ENCODE measurements at places on chromosomes 16 and 17.

- no peak for DNase-seq
Observed at GRCh38 chr16:85231959-85232358, 119.7 kb upstream of the CIBAR2 start.

DNA sequence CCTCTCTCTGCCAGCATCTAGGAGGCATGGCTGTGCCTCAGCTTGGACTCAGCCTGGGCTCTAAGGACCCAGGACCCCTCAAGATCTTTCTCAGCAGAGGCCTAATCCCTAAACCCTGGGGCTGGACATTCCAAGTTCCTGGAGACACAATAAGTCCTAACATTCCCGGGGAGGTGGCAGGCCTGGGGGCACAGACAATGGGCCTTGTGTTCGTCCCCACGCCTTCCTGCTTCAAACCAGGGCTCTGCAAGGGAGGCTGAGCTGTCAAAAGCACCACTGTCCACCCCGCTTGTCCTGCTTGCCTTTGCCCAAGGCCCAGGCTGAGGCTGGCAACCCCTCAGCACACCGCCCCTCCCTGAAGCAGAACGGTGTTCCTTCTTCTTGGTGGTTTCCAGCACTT, 13.7 kb downstream of the SDK2 start:
- no peak for DNase-seq

DNA sequence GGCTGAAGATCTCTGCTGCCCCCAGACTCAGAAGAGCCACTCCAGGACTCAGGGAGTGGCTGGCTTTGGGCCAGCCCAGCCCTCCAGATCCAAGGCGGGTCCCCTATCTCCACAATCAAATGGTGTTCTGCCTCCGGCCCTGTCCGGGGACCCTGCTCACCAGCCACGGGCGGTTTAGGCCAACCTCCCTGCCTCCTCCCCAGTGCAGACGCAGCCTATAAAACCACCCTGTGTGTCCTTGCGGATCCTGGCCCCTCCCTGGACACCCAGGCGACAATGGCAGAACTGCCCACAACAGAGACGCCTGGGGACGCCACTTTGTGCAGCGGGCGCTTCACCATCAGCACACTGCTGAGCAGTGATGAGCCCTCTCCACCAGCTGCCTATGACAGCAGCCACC, at the start of gene SLC12A3:
Gene SLC12A3, plus strand, starts transcription at position 248 of the 400 bp plus-strand sequence. Its CDS starts 29 bp downstream, at position 277.
- DNase-seq, result no peak

DNA sequence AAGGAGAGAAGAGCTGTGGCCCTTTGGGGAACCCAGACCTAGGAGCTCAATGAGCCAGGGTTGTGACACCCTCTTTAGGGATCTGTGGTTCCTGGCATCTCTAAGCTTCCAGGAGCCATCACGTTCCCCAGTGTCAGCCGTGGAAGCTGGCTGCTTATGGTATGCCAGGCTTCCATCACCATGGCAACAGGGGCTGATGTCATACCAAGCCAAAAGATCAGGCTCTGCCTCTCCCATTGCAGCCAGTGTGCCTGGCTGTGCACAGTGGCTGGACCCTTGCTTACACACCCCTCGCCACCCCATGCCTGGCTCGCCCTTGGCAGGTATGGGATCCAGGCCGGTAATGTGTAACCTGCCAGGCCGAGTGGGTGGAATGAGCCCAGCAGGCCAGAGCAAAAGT, 91.1 kb downstream of the SSH2 start:
- no peak for DNase-seq

DNA sequence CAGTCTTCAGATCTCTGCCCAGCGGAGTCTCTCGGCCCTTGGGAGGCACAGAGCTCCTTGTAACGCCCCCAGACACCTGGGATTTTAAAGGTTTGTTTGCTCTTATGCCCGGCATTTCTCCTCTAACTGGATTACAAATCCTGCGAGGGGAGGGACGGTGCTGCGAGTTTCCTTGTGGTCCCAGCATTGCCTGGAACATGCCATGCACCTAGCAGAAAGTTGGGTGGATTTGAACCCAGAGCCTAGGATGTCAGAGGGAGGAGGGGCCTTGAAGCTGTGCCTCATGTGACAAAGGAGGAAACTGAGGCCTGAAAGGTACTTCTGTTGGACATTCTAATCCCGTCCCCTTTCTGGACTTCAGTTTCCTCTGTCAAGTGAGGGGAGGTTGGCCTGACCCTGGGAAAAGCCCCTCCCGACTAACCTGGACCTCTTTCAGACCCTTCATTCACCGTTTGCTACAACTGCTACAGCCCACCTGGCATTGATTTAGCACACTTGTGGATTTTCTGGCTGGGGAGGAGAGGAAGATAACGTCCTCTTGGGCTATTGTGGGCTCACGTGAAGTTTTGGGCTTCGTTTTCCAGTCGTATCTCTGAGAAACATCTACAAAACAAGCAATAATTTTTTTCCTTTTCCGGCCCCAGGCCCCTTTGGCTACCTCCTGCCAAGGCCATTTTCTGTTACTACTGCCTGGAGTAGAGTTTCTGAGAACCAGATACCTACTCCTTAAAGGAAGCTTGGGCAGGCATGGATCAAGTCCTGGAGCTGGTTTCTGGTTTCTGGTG, 30.9 kb downstream of the MRC2 start:
- DNase-seq, result no peak

DNA sequence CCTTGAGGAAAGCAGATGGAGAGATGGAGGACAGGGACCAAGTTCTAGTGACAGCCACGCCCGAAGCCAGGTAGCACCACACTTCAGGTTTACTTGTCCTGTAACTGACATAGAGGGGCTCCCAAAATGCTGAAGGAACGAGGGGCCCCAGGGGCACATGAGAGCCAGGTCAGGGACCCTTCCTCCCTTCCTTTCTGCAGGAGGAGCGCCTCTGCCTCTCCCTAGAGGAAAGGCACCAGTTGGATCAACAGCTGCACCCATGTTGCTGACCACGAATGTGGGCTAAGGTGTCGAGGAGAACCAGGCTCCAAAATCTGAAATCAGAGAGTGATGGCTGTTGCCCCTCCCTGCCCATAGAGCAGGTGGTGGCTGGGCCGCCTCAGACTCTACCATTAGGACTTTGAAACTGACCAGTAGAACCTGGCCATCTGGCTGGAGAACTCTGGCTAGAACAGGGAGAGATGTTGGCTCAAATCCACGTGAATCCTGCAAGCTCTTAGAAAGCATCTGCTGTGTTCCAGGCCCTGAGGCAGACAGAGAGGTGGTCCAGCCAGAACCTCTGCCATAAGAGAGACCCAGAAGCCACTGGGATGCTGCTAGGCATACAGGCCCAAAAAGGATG, 218.8 kb downstream of the KATNIP start:
- DNase-seq, result no peak

DNA sequence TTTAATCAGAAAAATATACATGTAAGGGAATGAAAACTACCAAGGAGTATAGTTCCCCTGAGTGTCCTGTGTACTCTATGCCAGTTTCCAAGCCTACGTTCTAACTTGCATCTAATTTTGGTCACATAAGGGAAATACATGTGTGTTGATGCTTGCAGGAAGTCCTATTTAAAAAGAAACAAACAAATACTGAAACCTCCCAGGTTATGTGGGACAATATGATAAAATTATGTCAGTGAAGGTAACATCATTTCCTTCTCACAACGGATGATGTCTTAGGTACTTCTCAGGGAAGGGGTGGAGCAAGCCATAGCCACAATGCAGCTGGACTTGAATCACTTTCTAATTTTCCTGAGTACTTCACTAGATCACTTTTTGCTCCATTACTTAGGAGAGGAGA, 115.9 kb downstream of the ZFHX3 start:
- DNase-seq, result no peak

GRCh38 chr17:73972056-73972455, 231.4 kb upstream of the RPL38 start:
- DNase-seq, result no peak

DNA sequence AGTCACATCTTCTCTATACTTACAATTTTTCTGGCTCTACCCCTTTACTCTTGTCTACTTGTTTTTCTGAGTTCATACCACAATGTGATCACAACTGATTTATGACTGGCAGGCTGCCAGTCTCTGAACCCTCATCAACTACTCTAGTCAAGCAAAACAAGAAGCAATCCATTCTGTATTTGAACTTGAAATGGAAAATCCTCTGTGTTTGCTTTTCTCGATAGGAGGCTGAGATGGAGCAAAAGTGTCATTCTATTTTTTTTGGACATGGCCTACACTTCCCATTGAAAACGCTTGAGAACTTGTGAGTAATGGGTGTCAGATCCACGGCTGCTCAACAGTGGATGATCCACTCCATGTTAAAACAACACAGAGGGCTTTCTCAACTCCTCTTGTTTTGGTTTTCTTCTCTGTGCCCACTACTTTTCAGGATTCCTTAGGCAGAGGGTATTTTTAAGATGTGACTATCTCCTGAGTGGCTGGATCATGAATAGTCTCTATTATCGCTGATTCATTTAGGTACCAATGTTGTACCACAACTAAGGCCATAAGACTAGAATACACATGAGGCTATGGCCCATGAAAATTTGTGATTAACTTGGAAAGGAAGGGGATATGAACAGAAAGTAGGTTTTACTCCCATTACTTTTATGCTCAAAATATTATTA, 11.7 kb downstream of the TMEM100 start:
- no peak for DNase-seq

DNA sequence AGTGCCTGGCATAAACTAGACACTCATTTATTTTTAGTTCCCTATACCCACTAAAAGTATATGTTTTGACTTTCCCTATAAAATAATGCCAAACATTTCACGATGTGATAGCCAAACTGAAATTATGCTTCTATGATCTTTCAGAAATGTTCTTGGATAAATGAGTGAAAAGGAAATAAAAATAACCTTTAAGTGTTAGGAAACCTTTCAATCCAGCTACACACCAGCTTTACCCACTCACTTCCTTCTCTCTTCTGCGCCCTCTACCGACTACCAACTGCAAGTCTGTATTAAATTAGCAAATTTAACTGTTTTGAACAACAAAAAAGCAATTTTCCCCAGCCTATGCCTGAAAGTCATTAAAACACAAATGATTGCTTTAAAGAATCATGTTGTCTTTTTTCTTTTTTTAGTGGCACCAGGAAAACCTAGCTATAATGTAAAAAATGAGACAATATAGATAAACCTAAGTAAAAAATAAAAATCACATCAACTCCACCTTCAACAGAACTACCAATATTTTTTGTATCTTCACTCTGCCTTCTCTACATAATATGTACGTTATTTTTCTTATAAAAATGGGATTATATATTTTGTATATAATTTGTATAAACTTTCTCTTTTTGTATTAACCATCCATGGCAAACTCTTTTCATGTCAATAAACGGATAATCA, 13.2 kb upstream of the TMEM100 start:
- DNase-seq, result peak; percentile 43

DNA sequence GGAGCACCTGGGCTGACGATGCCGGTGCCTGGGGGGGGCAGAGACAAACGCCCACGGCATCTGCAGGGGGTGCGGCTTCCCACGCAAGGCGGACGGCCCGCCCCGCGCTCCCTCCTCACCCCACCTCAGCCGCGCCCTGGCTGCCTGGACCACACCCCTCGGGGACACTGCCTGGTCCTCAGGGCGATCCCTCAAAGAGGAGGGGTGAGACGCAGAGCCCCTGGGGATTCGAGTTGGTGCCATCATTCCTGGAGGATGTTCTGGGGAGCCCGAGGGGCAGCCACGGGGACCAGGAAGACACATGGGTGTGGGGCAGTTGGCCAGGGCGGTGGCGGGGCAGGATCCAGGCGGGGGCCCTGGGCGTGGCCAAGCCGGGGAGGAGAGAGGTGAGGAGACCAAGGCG, 3.9 kb downstream of the IGFALS start:
- no peak for DNase-seq

GRCh38 chr16:63415014-63415413, 1378.8 kb upstream of the CDH8 start:
- DNase-seq, result no peak

- DNase-seq, result no peak
Observed at GRCh38 chr17:72342627-72343527, 222.1 kb downstream of the SOX9 start.

DNA sequence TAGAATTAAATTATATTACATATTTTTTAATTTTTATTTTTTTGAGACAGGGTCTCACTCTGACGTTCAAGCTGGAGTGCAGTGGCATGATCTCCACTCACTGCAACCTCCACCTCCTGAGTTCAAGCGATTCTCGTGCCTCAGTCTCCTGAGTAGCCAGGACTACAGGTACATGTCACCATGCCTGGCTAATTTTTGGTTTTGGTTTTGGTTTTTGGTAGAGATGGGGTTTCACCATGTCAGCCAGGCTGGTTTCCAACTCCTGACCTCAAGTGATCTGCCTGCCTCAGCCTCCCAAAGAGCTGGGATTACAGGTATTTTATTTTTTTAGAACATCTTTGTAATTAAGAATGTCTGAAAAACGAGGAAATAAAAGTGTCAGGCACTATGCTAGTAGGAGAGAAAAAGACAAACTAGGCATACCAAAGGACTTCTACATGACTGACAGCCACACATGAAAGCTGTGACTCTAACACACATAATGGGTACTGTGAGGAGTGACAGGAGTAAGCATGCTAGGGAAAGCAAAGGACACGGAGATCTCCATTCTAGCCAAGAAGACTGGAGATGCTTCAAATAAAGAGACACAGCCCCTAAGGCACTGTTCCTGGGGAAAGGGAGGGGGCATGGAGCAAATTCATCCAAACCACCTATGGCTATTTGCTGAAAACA, 7.3 kb downstream of the GNA13 start:
- DNase-seq, result no peak

- peak; percentile 76 for DNase-seq
Observed at GRCh38 chr17:74770498-74771318, 5.4 kb downstream of the NAT9 start.

GRCh38 chr16:77995843-77996455, 26.4 kb upstream of the CLEC3A start:
- DNase-seq, result no peak

GRCh38 chr17:83122834-83123233, 43.4 kb downstream of the METRNL start:
- no peak for DNase-seq

DNA sequence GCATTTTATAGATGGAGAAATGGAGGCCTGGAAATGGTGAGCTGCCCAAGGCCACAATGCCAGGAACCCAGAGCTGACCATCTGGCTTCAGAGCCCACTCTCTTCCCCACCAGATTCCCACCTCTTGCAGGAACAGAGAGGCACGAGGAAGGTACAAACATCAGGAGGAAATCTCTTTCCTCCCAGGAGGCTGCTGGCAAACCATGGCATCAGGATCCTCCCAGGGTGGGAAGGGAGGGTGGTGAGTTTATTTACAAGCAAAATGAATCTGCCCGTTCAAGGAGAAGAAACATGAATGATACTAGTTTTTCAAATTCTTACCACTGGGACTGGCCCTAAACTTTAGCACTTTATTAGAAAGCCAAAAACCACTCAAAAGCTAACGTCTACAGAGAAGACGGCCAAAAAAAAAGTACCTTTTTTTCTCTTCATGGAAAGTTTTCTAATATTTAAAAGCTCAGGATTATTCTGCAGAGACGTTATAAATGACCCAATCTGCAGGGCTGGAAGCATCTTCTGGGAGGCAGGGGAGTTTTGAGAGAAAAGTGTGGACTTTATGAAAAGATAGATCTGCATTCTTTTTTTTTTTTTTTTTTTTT, 79.1 kb downstream of the NXN start:
- no peak for DNase-seq

GRCh38 chr17:14803826-14804225, 461.3 kb downstream of the PMP22 start:
- no peak for DNase-seq

- no peak for DNase-seq
Observed at GRCh38 chr17:62716834-62717588, 89.5 kb downstream of the MRC2 start.

Data from stimulated activated naive CD8-positive, alpha-beta T cell treated with anti-CD3 and anti-CD28 coated beads, Interleukin-15, Interleukin-2, amounts not matched to agents 100 U/mL and 50 U/mL, for 24 hours (primary cell).